Esophagus squamous epithelium (tissue), 5 donors: ENCODE measurements at places on chromosomes 3 and 15.

DNA sequence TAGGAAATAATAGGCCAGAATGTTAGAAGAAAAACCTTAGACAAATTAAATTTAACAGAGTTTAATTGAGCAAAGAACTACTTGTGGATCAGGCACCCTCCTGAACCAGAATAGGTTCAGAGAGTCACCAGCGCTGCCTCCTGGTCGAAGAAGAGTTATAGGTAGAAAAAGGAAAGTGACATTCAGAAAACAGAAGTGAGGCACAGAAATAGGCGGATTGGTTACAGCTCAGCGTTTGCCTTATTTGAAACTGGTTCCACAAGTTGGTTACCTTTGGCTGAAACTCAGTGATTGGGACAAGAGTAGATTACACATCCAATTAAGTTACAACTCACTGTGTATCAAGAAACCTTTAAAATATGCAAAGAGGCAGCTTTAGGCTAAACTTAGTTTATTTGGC, 4.4 kb downstream of the AADAC start:
- no peaks in the 10 kb centered on the region for H3K36me3 ChIP-seq
- H3K4me3 ChIP-seq: no peak overlapping the region
- H3K27ac ChIP-seq: no peak overlapping the region
- no peaks in the 10 kb centered on the region for H3K27me3 ChIP-seq

- H3K4me1 ChIP-seq: no peaks in the 10 kb centered on the region
- H3K27me3 ChIP-seq: no peaks in the 10 kb centered on the region
- no peak overlapping the region for H3K27ac ChIP-seq
- no peak for DNase-seq
- no peak overlapping the region for H3K4me3 ChIP-seq
Measured at GRCh38 chr15:28915041-28915810, 29.5 kb downstream of the APBA2 start.

- no peaks in the 10 kb centered on the region for H3K36me3 ChIP-seq
- no peak for DNase-seq
- no peak overlapping the region for H3K4me3 ChIP-seq
- H3K27ac ChIP-seq: no peak overlapping the region
- H3K4me1 ChIP-seq: no peaks in the 10 kb centered on the region
Measured at GRCh38 chr3:65153850-65154512, 466.2 kb upstream of the ADAMTS9 start.

- no peaks in the 10 kb centered on the region for H3K36me3 ChIP-seq
- no peak overlapping the region for H3K4me3 ChIP-seq
- no peak for DNase-seq
Measured at GRCh38 chr3:127351321-127351720, 63.5 kb upstream of the PRR20G start.

DNA sequence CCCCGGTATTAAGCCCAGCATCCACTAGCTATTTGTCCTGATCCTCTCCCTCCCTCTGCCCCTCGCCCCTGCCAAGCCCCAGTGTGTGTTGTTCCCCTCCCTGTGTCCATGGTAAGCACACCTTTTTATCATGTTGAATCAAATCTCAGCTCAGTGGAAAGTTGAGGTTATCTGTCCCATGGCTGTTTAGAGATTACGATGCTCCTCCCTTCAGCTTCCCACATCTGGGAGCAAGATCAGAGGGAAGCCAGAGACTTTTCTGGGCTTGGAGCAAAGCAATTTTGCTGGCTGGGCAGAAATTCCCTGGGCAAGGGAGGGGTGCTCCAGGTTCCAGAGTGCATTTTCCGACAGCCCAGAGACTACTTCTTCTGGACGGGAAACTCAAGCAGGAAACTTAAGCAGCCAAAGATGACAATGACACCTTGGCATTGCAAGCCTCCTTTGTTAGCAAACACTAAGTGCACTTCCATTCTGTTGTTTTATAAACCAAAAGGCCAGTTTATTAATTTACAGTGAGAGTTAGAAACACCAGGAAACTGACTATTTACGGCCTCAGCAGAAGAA, 104.5 kb downstream of the MESD start:
- no peak overlapping the region for H3K27ac ChIP-seq
- DNase-seq: no peak
- H3K36me3 ChIP-seq: peaks cover 41% of the 10 kb centered on the region
- H3K4me3 ChIP-seq: no peak overlapping the region

DNA sequence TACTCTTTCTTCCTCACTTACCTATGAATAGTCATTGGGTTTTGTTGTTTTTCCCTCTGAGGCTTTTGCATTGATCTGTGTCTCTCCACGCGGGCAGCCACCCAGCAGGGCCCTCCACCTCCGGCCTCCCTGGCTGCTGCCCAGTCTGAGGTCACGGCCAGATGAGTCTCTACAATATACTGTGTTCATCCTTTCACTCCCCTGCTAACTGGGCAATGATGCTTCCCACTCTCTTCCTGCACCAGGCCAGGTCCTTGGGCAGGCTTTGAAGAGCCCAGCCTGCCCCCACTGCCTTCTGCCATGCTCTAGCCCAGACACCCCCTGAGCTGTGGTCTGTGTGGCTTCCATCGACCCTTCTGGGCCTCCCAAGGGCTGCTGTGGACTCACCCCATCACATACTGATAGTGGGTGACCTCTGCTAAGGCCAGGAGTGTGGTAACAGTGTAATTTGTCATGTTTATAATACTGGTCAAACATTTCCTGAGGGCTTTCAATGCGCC, 18.0 kb downstream of the PDIA5 start:
- no peak overlapping the region for H3K4me3 ChIP-seq
- H3K27me3 ChIP-seq: no peaks in the 10 kb centered on the region
- peaks cover 73% of the 10 kb centered on the region for H3K4me1 ChIP-seq
- H3K27ac ChIP-seq: peak overlapping the region; percentile 70
- H3K36me3 ChIP-seq: no peaks in the 10 kb centered on the region
